ENCODE measurements at places on chromosomes 11 and 22.

DNA sequence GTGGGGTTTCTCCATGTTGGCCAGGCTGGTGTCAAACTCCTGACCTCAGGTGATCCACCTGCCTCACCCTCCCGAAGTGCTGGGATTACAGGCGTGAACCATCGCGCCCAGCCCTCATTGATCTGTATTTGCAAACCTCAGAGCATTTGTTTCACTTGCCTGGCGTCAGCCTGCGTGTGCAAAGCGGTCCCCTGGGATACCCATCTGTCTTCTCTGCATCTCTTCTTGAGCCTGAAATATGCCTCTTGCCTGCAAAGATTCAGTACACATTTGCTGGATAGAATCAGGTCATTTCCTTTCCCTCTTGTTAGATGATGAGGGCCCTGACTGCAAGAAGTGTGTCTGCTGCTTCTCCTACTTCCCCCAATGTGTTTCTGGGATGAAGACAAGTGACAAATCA is 1291.0 kb downstream of the TBC1D22A start:
- no peak for DNase-seq

- no peak for DNase-seq
These were observed 83.8 kb upstream of the CSNK2A3 start for GRCh38 chr11:11436715-11437313.

GRCh38 chr11:131810541-131810940 is 440.1 kb downstream of the NTM start:
- no peak for DNase-seq

DNA sequence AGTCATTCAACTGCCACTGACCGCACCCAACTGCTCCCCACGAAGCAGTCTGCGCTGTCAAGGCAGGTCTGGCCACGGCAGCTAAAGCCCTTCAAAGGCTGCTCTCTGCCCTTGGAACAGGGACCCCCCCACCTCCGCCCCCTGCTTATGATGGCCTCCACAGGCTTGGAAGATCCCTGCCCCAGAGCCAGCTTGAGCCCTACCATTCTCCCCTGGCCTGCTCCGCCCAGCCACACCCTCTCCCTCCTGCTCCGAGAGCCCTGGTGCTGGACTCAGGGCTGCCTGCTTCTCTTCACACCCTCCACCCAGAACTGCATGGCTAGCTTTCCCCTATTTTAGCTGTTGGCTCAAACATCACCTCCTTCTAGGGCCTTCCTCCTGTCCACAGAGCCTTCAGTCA is 19.0 kb downstream of the ZMAT5 start:
- DNase-seq = no peak

DNA sequence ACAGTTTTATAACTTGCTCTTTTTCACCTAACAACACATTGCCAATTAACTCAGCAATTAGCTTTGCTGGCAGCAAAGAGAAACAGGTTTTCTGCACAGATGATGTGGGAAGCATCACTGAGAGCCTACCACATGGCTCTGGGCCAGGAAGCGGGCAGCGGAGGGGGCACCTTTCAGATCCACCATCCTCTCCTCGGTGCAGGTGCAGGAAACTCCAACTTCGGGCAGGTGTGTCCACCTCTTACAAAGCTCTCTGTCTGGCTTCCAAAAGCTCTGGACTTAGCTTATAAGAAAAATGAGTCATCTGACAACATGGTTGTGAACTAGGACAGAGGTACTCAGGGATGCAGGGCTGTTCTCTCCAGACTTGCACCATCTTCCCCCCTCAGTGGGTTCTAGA is 77.0 kb downstream of the RPS6KA4 start:
- DNase-seq = no peak

- DNase-seq = no peak
These were observed 40.7 kb downstream of the LMO1 start for GRCh38 chr11:8222820-8223512.

DNA sequence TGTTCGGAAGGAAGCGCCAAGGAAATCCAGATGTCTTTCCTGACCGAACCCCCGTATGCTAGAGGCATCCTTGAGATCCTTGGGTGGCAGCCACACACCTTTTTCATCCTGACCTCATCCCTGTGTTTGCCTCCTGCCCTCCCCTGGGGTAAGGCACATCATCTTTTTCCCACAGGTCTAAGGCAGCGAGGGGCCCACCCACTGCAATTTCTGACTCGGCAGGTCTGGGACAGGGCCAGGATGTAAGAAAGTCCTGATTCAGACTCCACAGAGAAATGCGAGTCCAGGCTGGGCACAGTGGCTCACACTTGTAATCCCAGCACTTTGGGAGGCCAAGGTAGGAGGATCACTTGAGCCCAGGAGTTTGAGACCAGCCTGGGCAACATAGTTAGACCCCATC is 10.5 kb downstream of the ZMAT5 start:
- no peak for DNase-seq

- no peak for DNase-seq
These were observed 11.5 kb downstream of the PARVG start for GRCh38 chr22:44192098-44192815.

DNA sequence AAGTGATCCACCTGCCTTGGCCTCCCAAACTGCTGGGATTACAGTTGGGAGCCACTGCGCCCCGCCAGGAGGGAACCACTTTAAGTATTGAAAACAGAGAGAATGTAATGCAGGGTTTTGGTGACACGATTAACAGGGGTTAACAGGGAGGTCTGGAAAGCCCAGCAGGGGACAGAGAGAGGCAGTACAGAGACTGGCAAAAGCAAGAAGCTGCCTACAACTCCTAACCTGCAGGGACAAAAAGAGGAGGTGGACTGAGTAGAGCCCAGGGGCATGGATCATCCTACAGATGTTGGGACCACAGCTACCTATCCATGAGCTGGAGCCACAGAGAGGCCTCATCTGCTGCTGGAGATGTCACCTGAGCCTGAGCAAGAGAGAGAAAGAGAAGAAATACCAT is 1.7 kb upstream of the SPINDOC start:
- DNase-seq = no peak

- DNase-seq = peak; percentile 87
These were observed at the start of gene PHF21A for GRCh38 chr11:46121301-46121723. Gene PHF21A, minus strand, starts transcription at chr11:46121454. Its CDS starts 37,235 bp downstream, at chr11:46084219.

GRCh38 chr11:112806876-112807275 is 154.3 kb upstream of the NCAM1 start:
- DNase-seq = no peak
